Mucosa of descending colon (tissue), 3 donors: ENCODE measurements at places on chromosomes 6 and 20.
A peak's percentile ranks its signal among the peaks of the same experiment; 100 is the strongest.

- no peak for DNase-seq
Measured at GRCh38 chr20:43271980-43272379, 82.3 kb upstream of the PTPRT start.

GRCh38 chr6:126069449-126069848 lies 83.1 kb downstream of the TRMT11 start:
- DNase-seq: no peak

GRCh38 chr20:17653835-17654648 lies 28.0 kb downstream of the RRBP1 start:
- DNase-seq: no peak

DNA sequence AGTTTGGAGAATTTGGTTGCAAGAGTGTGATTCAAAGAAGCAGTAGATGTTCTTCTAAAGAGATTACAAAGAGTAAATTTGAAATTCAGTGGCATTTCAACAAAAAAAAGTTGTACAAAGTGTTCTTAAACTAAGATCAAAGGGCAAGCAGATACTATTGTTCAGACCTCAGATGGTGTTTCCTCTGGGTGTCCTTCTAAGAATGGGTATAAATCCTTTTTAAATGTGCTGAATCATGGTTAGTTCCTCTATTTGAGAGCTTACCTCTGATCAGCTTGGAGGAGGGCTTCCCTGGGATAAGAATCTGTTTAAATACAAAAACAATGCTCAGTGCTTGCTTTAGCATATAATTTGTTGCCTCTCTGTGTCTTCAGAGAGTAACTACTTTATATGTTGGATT lies 6.3 kb downstream of the BMP6 start:
- no peak for DNase-seq

DNA sequence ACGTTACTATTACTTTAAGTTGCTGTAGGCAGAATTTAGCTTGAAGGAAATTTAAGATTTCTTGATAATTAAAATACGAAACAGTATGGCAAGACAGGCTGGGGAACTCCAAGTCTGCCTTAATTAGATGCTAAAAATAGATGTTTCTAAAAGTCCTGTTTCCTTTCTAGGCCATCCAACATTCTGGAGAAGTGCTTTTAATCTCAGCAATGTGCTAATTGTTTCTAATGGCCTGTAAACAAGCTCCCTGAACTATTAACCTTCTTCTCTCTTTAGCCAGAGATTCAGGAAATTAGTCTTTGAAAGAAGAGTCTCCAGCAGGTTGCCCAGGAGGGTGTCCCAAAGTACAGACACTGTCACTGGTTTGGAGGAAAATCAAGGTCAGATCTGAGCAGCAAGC lies 677.3 kb upstream of the AGPAT4 start:
- DNase-seq: no peak

DNA sequence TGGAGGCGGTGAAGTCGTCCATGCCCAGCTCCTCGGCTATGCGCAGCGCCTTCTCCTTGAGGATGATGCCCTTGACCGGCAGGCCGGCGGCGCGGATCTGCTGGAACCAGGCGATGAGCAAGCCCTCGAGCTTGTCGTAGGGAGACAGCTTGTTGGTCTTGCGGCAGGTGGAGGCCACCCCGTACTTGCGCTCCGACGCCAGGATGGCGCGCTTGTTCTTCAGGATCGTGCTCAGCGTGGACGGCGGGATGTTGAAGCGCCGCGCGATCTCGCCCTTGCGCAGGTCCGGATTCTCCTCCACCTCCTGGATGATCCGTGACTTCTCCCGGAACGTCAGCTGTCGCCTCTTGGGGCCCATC lies 435 bp downstream of the CENPB start:
- peak; percentile 65 for DNase-seq

DNA sequence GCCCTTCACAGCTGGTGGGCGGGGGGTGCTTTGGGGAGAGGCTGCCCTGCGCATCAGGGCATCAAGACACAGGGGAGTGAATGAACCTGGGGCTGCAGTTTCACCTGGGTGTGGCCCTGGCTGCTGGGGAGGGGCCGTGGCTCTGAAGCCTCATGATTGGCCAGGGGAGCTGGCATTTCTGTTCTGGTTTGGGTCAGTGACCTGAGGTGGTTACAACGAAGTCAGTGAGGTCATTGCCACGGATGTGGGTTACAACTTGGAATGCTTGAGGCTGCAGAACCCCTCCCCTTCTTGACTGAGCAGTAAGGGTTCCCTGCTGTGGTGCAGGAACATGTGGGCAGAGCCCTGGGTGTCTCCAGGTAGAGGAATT lies 3.0 kb downstream of the TCEA2 start:
- DNase-seq: no peak

DNA sequence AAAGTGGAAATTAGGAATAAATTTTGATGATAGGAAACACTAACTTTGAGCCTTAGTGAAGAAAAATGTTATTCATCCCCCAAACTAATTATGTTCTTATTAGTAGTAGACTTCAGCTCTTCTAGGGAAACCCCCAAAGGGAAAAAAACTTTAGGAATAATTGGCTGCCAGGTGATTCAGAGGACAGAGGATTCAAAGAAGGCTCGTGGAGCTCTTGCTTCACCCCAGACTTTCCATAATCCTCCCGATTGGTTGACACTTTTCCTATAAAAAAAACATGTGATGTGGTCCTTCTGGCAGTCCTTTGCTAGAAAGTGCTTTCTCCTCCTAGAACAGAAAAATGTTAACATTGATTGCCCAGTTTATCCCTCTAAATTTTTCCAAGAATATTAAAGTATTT lies 5.6 kb upstream of the CCDC170 start:
- DNase-seq: no peak

- DNase-seq: no peak
Measured at GRCh38 chr6:49025273-49026240, 437.5 kb downstream of the MMUT start.

DNA sequence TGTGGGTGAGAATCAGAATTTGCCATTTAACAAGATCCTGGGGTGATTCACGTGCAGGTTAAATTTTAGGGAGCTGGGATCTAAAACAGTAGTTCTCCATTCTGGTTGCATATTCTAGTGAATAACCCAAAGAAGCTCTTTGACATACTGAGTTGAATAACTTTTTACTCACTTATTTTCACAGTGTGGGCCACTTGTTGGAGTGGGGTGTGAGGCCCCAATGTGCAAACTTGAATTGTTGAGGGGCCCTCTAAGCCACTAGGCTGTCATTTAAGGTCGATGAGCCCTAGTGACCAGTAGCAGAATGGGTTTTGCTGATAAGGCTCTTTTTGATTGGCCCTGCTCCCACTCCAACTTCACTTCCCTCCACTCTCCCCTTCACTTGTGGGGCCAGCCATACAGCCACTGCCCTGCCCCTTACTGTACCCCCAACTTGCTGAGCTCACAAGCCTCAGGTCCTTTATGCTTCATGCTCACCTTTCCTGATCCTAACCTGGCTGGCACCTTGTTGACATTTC lies 33.6 kb upstream of the RIPOR2 start:
- DNase-seq: no peak

DNA sequence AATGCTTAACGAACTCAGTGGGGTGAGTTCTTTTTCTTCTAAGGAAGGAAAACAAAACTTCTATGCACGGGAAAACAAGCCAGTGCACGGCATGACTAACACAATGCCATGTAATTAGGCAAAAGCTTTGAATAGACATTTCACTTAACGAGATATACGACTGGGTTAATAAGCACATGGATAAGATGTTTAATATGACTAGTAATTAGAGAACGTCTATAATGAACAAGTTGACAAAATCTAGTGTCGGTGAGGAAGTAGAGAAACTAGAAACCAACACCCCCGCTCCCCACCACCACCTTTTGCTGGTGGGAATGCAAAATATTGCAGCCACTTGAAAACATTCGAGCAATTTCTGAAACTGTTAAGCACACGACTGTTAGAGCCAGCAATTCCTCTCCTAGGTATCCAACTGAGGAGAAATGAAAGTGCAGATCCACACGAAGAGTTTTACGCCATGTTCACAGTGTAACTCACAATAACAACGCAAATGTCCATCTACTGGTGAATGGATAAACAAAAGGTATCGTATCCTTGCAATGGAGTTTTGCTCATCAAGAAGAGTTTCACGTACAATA lies 644.9 kb upstream of the AGPAT4 start:
- no peak for DNase-seq

- no peak for DNase-seq
Measured at GRCh38 chr6:108175592-108176279, 9.9 kb downstream of the NR2E1 start.

DNA sequence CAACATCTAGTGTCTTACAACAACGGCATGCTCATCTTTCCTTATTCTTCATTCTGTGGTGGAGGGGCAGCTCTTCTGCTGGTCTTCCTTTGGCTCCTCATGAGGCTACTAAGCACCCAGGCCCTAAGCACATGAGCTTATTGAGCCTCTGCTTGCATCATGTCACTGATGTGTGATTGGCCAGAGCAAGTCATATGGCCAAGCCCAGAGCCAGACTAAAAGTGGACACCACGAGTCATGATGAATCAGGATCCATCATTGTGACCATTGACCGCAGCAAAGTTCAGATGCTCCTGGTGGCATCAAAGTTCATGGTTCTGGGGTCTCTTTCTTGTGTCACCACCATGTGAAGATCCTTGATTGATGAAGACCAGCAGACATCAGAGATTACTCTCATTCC lies 192.0 kb upstream of the FOXA2 start:
- no peak for DNase-seq

DNA sequence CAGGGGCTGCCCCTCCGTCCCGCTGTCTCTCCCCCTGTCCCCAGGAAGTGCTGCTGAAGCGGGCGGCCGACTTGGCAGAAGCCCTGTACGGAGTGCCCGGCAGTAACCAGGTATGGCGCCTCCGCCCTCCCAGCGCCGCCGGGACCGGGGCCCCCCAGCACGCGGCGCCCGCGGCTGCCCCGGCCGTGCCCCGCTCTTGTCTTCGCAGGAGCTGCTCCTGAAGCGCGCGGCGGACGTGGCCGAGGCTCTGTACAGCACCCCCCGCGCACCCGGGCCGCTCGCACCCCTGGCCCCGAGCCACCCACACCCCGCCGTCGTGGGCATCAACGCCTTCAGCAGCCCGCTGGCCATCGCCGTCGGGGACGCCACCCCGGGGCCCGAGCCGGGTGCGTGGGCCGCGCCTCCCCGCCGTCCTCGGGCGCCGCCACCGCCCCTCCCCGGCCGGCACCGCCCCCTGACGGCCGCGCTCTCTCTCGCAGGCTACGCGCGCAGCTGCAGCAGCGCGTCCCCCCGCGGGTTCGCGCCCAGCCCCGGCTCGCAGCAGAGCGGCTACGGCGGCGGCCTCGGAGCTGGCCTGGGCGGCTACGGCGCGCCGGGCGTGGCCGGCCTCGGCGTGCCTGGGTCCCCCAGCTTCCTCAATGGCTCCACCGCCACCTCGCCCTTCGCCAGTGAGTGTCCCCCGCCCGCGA lies 48.4 kb downstream of the CPXM1 start:
- peak; percentile 72 for DNase-seq

DNA sequence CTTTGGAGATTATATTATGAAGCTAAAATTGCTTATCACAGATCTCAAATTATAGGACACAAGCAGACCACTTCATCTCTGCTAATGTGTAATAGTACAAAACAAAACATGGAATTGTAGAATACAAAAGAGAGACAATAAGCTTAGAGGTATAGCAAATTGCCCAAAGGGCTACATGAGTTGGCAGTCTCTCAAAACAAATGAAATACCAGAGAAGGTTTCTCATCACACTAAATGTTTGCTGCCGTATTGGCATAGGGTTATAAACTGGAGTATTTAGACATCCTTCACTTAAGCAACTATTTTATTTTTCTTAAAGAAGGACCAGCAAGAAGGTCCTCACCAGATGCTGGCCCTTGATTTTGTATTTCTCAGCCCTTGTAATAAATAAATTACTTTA lies 5.9 kb upstream of the EYA4 start:
- no peak for DNase-seq

- no peak for DNase-seq
Measured at GRCh38 chr6:134183844-134184243, 131.4 kb upstream of the SLC2A12 start.

DNA sequence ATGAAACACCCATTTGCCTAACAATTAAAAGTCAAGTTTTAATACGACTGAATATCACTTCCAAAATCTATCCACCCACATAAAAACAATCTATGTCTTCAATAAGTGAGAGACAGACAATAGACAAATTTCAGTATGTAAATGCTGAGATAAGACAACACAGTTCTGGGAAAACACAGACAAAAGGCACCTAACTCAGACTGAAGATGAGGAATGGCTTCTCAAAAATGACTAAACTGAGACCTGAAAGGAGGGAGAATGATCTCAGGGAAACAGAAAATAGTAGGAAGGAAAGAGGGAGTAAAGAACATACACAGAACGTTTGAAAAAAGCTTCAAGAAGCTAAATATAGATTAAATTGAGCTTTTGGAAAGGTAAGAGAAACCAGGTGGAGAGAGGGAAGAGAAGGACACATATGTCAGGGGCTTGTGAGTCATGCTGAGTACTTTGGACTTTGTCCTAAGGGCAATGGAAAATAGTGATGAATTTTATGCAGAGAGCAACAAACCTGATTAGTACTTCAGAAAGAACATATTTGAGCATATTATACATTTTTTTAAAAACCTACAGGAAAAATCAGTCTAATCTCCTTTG lies 16.1 kb downstream of the LMBRD1 start:
- DNase-seq: no peak

- DNase-seq: no peak
Measured at GRCh38 chr6:34273242-34273805, 24.5 kb upstream of the SMIM29 start.

DNA sequence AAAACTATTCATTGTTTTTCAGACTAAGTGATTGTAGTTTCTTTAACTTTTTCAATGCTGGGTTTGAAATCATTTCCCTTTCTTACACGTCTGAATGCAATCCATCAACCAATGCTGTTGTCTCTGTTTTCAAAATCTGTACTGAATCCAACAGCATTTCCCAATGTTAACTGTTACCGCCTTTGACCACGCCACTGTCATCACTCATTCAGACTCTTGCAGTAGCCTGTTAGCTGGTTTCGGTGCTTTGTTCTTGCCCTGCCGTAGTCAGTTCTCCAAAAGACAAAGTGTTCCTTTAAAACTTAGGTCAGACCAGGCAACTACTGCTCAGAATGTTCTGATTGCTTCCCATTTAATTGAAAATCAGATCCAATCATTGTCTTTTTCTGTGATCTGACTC lies 131.3 kb downstream of the PLCB4 start:
- no peak for DNase-seq

DNA sequence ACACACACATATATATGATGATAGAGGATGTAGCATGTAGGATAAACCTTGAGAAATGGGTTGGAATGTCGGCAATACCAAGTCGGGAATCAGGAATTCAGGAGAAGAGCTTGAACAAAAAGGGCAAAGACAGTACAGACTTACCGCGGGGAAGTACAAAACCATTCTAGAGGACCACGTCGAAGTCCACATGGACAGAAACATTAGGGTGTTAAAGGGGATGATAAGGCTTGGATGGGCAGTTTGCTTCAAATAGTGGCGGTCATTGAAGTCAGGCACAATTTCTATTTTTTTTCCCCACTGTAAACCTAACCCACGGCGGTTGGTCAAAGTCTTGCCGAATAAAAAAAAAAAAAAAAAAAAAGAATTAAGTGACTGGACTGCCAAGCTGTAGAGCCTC lies 766 bp upstream of the NUS1 start:
- DNase-seq: no peak
